Activated T-helper 2 cell treated with anti-CD3 and anti-CD28 coated beads, Interferon-gamma antibody, Interleukin-2, Interleukin-4, amounts not matched to agents 10 μg/mL and 5 μg/mL and 100 μg/mL, durations not matched to agents 14 hours and 24 hours and 36 hours (primary cell): ENCODE measurements at places on chromosomes 7 and 10.

DNA sequence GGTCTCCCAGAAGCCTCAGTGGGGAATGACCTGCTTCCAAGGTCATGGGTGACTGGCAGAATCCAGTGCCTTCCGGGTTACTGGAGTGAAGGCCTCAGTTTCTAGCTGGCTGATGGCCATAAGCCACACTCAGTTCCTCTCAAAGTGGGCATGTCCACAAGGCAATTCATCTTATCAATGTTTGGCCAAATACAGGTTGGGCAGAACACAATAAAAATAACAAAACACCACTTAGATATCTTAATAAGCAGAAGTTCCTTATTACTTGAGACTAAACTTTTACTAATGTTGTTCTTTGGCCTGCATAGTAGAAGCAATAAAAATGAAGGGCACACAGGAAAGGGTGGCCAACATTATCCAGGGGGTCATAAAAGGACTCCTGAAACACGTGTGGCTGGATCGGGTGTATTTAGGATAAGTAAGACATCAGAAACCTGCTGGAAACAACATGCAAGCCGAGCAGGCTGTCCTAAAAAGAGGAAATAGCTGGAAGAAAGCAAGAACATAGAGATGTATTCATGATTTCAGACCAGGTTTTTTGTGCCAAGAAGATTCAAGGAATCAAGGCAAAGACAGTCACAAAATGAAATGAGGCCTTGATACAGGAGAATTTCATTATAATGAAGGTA lies 19.6 kb upstream of the AKR1C2 start:
- no peak for DNase-seq

DNA sequence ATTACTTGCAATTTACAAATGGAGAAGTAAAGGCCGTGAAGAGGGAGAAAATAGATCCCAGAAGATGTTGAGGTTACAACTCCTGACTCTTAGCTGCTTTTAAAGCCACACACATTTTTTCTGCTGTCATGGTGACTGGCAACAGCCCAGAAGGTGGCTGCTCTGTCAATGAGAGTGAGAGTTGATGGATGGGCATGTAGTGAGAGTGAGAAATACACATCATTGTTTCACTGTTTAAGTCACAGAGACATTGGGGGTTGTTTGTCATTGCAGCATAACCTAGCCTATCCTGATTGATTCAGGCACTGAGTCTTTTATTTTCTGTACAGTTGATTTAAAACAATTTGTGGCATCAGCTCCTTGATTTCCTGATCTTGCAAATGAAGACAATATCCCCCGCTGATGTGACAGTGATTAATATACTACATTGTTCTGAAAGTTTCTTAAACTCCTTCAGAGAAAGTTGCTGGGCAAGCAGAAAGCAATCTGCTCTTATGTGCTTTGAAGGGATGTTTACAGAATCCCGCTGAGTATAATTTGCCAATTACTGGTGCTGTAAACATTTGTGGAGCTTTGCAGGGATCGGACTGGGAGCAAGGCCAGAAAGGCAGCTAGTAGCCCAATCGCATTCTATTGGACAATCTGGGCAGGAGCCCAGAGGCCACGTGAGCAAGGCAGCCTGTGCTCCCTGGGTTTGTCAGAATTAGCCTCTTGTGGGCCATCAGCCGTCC lies 229.6 kb downstream of the PRPF18 start:
- DNase-seq: no peak

- DNase-seq: no peak
Measured at GRCh38 chr10:5584895-5585516, 60.2 kb downstream of the CALML3 start.

- DNase-seq: no peak
Measured at GRCh38 chr10:2972810-2973209, 94.5 kb upstream of the PFKP start.

GRCh38 chr10:60382946-60383681 lies 6.6 kb downstream of the ANK3 start:
- DNase-seq: no peak

GRCh38 chr7:17339139-17339538 lies 40.7 kb downstream of the AHR start:
- DNase-seq: no peak

DNA sequence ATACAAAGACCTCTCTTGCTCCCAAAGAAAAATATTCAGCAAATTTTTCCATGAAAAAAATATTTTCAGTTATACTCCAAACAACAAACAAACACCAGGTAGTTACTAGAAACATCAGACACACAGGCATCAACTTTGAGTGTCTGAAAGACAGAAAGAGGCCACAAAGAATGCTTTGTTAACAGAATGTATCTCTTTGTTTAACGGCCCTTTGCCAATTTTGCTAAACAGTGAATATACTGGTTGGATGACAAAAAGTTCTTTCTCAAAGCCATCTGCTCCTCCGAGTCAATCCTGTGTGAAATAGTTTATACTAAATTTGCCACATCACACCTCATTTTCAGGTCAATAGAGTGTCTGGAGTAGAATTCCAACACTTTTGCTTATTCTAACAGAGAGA lies 216.7 kb upstream of the PHF14 start:
- DNase-seq: no peak

GRCh38 chr10:7287377-7287776 lies 123.5 kb downstream of the SFMBT2 start:
- DNase-seq: no peak

- DNase-seq: no peak
Measured at GRCh38 chr10:98357194-98357822, 57.7 kb downstream of the PYROXD2 start.

DNA sequence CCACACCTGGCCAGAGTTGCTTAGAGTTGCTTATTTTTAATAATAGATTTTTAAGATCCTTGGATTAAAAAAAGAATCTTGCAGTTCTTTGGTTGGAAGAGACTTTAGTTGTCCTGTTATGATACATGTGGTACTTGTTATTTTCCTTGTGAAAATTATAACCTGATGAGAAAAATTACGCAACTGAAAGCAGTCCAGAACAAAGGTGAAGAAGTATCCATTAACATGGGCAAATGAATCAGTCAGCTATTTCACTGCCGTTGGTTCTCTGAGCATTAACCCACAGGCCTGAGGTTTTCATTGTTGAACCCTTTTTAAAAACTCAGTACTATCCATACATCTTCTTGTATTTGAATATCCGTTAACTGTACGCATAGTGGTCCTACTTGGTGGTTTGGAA lies 68.2 kb downstream of the GALNT11 start:
- DNase-seq: no peak

GRCh38 chr7:98778421-98778820 lies 91.4 kb downstream of the TMEM130 start:
- no peak for DNase-seq

DNA sequence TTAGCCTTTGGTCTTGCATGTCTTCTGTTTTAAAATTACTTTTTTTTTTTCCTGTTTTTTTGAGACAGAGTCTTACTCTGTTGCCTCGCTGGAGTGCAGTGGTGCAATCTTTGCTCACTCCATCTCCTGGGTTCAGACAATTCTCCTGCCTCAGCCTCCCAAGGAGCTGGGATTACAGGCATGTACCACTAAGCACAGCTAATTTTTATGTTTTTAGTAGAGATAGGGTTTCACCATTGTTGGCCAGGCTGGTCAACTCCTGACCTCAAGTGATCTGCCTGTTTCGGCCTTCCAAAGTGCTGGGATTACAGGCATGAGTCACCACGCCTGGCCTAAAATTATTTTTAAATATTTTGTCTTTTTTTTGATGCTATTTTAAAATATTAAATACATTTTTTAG lies 38.5 kb downstream of the MLLT10 start:
- DNase-seq: no peak

DNA sequence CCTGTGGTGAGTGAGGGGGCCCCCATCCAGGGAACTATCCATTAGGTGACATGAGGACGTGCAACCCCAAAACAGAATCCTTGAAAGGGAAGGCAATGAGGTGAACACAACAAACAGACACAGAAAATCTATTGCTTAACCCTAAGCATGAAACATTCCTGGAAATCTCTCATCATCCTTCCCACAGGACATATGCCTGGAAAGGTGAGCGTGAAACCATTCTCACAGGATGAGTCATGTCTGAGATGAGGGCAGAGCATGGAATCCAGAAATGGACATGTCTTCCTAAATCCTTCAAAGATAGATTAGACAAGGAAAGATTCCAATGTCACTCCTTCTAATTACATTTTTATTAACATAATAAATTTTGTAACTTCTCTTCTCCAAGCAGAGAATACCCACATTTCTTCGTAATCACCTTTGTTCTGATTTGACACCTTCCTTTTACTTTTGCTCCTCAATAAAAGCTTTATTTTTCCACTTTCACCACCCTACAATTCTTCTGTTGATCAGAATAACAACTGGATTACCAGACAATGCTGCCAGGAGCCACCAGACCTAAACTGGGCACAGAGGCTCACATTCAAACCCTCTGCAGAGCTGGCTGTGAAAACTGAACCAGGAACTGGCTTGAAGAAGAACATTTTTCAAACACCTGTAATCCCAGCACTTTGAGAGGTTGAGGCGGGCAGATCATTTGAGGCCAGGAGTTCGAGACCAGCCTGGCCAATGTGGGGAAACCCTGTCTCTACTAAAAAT lies 67.2 kb downstream of the COBL start:
- DNase-seq: no peak

DNA sequence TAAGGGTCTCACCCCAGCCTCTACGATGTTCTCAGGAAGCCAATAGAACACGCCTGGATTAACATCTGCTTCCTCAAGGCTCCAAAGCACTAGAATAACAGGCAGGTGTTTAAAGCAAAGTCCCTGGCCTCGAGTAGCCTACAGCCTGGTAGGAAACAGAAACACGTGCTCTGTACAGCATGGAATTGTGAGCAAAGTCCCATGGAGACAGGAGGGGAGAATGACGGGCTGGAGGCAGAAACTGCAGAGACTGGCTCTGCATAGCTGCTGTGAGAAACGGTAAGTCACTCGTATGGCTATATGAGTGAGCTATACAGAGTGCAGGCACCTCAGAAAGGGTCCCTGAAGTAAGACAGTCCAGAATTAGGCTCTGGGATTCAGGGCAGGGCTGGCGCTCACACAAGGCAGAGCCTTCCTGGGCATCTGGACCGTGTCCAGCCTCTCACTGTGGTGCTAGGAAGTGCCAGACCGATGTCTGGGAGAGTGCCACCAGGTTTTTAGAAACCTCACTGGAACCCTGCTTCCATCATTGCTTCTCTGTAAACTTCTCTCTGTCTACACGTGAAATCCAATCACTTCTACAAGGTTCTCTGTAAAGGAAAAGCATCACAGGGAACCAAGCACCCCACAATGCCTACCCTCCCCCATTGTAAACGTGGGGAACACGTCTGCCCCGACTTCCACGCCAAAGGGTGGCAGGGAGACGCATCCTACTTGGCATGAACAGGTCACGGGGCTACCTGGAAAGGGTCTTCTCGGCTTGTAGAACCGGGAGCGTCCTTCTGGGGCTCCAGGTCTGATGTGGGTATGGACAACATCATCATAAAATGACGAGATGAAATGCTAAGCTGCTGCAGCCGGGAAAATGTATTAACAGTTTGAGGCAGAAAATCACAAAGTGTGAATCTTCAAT lies 38.8 kb upstream of the SHH start:
- DNase-seq: no peak

DNA sequence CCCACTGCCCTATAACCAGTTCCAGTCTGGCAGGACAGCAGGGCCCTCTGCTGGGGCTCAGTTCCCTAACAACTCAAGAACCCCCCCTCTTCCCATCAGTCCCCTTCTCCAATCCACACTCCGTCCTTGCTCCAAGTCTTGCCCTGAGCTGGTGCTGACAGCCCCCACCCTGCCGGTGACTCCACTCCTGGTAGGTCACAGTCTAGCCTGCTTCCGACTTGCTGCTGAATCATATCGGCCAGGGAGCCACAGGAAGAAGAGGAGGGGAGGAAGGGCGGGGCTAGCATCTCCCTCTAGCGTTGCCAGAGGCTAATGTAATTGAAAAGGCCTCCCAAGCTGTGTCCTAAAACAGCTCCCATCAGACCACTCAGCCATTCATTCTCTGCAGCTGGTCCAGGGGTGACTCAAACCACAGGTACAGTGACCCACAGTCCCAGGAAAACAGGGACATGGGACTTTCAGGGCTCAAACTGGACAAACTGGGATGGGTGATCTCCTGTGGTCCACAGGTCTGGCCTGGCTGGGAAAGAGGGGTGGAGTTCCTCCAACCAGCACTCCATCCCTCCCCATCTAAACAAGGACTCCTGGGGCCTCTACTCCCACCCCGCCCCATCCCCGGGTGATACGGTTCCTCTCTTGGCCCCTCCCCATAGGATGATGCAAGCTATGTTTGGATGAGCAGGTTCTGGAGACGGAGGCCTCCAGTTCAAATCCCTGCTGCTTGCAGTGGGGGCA lies 158.8 kb downstream of the SH3PXD2A start:
- peak; percentile 74 for DNase-seq

- DNase-seq: no peak
Measured at GRCh38 chr10:4241724-4242345, 456.8 kb upstream of the KLF6 start.

DNA sequence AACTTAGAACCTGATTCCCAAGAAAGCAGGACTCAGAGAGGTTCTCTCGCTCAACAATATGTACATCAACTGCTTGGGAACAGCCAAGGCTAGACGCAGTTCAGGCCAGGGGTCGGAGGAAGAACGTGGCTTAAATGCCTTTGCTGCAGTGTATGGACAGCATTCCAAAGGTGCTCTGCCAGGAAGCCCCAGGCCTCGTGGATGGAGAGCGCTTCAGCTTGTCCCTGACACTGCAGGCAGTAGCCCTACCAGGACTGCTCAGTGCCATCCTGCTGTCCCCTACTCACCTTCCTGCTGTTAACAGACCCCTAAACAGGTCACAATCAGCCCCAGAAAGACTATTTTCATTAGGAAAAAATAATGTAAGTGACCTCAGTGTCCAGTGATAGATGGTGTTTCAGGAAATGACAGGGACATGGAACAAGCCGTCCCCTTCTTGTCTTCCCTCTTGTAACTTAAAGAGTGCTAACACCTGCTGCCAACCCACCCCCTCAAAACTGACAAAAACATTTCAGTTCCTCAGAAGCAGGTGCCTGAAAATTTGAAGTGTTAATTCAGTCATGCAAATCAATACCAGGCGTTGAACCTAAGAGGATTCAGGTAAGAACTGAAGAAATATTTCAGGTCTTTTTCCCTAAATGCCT lies 16.5 kb downstream of the CREB3L2 start:
- no peak for DNase-seq

DNA sequence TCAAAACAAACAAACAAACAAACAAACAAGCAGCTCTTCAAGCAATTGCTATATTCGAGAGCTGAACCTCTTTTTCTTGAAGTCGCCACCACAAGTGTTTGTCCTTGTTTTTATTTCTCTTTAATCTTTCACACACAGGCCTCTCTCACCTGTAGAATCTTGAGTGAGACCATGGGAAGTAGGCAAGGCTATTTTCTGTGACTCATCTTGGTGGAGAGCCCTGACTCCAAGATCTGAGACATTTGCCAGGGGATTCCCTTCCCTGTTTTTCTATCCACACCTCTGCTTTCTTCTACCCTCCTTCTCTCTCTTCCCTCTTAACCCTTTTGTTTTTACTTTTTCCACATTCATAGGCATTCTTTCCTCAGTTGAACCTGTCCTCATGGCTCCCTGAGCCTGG lies 8.0 kb upstream of the TAS2R60 start:
- DNase-seq: no peak

GRCh38 chr10:62652114-62652513 lies 152.4 kb upstream of the ADO start:
- DNase-seq: no peak
